ENCODE measurements at places on chromosomes 1 and 21.

DNA sequence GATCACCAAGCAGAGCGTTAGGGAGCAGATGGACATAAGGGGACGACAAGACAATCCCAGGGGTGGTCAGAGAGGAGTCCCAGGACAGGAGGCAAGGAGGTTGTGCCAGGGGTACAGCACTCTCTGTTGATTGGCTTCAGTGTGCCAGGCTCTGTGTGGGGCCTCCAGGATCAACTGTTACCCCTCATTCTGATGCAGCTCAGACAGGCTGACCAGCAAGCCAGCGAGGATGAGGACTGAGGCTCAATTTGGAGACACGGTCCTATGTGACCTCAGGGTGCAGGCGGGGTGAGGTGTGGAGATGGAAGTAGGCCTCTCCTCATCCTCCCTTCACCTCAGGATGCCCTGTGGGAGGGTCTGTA is 4.0 kb downstream of the HYI start:
- DNase-seq = no peak

DNA sequence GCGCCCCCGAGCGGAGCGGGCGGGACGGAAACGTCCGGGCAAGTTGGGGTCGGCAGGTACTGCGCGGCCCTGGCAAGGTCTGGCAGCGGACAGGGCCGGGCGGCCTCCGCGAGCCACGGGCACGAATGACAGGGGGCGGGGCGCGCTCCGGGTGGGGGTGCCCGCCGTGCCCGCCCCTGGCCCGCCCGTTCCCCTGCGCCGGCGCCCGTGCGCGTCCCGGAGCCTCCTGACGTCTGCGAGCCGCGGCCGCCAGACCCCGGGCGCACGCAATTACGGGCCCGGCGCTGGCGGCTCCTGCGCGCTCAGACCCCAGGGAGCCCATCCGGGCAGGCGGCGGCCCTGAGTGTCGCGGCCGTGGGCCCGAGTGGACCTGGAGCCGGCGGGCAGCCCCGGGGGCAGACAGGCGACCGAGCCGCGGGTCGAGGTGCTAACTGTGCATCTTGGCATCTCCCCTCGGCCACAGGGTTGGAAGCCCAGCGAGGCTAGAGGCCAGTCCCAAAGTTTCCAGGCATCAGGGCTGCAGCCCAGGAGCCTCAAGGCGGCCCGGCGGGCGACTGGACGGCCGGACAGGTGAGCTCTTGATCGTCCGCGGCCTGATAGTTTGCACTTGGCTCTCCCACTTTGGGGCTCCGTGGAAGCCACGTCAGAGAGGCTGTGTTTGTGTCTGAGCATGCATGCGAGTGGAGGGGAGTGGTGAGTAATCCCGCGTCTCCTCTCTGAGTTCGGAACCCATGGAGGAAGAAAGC is 918 bp downstream of the MIB2 start:
- DNase-seq = peak; percentile 61

GRCh38 chr1:218837051-218837450 is 336.6 kb upstream of the LYPLAL1 start:
- no peak for DNase-seq

DNA sequence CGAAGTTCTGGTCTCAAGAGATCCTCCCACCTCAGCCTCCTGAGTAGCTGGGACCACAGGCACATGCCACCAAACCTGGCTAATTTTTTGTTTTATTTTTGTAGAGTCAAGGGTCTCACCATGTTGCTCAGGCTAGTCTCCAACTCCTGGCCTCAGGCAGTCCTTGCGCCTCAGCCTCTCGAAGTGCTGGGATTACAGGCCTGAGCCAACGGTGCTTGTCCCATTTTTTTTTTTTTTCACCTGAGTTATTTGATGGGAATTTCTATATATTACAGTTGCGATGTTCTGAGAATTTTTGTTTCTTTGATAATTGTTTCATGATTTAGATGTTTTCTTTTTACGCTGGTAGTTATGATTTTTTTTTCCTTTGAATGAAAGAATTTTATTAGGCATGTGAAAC is 2.5 kb downstream of the RABGAP1L start:
- no peak for DNase-seq

DNA sequence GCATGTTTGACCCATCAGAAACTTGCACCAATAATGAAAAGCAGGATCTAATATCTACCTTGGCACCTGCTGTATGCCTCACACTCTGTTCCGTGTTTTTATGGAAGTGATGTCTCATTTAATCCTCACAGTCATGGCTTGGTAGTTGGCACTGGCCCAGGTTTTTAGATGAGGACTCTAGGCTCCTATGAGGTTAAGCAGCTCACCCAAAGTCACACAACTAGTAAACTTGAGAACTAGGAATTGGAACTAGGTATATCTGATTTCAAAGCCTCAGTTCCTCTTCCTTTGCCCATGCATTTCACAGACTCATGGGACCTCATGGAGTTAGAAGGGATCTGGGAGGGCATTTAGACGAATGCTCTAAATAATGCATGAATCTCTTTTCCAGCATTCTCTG is 21.3 kb upstream of the TARBP1 start:
- DNase-seq = peak; percentile 62

- DNase-seq = no peak
These were observed 3.3 kb downstream of the GPR153 start for GRCh38 chr1:6257541-6258069.

DNA sequence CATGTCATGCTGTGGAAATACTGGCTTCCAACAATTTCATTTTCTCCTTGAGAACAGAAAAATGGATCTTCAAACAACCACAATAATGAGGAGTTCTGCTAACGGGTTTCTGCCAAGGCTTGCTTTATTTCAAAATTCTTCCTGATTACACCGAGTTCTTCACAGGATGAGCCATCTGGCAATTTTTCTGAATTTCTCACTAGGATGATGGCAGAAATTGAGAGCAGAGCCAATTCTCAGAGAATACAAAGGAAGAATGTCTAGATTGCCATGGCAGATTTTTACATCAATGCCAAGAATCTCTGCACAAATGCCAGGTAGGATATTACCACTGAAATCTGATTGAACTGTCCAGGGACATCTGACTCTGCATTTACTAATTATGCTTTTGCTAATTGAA is 619.0 kb upstream of the CHRM3 start:
- no peak for DNase-seq

- peak; percentile 75 for DNase-seq
These were observed 37.0 kb upstream of the RXRG start for GRCh38 chr1:165481820-165482532.

DNA sequence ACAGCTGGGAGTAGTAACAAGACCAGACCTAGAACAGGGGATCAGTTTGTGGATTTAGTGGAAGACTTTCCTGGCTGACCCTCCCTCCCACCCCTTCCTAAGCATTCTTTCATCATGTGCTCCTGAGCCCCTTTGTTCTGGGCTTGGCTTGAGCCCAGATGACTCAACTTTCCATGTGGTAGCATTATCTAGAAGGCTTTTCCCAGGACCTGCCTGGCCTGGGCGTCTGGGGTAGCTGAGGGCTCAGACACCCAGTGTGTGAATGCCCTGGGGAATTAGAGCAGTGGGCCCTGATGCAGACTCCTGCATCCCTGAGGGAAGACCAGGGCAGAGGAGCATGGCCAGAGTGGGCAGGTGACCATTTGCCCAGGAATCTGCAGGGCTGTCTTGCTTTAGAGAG is 44.1 kb upstream of the TSPAN2 start:
- no peak for DNase-seq

DNA sequence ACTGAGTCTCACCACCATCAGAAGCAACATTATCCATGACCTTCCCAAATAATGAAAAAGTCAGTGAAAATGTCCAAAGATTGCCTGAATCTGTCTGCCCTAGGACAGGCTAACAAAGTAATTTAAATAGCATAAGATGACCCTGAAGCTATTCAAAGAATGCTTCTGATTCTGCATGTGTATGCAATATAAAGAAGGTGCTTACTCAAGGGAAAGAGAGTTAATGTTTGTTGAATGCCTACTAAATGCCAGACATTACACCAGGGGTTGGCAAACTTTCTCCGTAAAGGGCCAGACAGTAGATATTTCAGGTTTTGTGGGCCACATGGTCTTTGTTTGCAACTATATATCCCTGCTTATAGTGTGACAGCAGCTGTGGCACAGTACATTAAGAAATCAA is 221.9 kb upstream of the DMRTA2 start:
- no peak for DNase-seq

DNA sequence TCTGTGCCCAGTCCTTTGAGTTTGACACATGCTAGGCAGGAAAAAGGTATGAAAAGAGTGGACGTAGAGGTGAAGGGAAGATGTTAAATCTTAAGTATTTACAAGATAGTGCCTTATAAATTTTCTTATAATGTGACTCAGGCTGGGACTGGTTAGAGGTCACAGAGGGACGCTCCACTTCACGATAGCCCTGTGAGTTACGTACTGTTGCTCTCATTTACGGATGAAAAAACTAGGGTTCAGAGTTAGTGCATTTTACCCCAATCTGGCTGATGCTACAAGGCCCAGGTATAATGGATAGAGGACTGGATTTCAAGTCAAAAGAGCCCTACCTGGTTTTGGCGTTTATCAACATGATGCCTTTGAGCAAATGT is 1.4 kb upstream of the TUT4 start:
- no peak for DNase-seq

DNA sequence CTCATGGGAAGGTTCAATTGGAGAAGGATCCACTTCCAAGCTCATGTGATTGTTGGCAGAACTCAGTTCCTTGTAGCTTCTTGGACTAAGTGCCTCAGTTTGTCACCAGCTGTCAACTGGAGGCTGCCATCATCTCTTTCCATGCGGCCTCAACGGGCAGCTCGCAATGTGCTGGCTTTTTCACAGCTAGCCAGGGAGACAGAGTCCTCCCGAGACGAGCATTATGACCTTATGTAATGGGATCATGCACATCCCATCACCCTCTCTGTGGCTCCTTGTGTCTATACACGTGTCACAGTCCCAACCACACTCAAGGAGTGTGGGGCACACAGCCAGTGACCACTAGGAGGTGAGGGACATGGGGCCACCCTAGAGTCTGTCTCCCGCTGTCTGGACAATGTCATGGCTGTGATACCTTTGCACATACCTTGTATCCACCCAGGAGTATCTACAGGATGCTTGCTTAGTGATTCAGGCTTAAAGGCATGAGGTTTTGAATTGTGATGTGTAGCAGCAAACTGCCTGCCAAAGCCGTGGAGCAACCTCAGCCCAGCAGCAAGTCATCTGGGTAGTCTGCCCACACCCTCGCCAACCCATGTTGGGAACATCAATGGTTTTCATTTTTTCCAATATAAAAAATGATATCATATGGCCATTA is 3.9 kb upstream of the KRTAP10-6 start:
- DNase-seq = no peak

DNA sequence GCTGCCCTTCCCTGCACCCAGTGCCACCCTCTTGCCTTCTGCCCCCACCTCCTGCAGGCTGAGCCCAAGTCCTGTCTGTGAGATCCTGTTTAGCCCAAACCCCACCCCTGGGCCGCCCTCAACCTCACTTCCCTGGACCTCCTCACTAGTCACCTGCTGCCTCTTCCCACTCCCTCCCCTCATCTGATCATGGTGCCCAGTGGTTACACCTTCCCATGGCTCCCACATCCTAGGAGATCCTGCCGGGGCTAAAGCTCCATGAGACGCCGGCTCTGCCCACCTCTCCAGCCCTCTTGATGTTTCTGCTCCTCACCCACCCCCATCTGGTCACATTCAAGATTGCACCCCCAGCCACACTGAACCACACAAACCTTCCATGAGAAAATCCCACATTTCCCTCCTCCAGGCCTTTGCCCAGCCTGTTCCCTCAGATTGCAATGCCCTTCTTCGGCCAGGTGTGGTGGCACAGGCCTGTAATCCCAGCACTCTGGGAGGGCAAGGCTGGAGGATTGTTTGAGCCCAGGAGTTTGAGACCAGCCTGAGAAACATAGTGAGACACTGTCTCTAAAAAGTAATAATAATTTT is 17.0 kb downstream of the TTC39A start:
- no peak for DNase-seq

DNA sequence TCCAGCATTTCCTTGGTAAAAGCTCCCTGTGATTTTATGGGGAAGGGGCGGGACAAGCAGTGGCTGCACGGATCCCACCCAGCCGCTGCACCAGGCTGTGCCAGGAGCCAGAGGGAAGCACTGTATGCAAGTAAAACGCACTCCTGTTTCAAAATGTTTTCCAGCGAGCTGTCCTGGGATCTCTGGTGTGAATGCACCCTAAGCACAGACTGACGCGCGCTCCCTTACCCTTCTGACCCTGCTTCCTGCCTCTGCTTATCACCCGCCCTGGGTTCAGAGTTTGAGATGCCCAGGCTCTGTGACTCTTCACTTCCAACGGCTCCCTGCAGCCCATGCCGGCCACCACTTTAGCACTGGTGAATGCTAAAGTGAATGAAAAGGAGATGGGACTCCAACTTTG is 131.2 kb downstream of the RHOU start:
- DNase-seq = no peak

DNA sequence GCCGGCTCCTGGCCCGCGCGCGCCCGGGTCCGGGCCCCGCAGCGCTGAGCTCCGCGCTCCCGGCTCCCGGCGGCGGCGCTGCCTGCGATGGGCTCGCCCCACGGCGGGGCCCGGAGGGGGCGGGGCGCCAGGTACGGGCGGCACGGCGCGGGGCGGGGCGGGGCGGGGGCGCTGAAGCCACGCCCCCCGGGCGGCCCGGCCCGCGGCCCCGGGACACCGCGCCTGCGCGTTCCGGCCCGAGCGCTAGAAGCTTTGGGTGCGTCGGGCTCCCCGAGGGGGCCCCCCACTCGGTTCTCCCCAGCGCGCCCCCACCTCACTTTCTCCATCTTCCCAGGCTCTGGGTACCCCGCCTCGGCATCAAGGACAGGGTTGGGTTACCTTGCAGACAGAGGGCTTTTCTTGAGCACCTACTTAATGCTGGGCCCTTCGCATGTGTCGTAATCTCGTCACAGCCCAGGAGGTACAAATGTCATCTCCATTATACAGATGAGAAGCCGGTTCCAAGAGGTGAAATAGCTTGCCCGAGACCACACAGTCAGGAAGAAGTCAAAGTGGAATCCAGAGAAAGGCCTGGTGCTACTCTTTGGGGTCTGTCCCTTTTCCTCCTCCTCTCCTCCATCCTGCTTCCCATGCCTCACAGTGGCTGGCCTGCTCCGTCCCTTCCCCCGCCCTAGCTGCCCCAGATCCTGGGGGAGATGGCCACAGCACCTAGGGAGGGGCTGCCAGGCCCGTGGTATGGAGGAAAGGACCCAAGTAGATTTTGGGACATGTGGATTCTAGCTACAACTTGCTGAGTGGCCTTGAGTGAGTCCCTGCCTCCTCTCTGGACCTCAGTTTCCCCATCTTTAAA is 46.5 kb downstream of the RAP1GAP start:
- peak; percentile 41 for DNase-seq

GRCh38 chr1:222975472-222976122 is 160.8 kb downstream of the DISP1 start:
- DNase-seq = no peak

GRCh38 chr1:20593756-20594155 is 4.9 kb downstream of the CDA start:
- DNase-seq = no peak

All from suppressor macrophage treated with lipopolysaccharide for 4 hours (primary cell).